G401 (cell line): ENCODE measurements at places on chromosomes 7 and 10.
A peak's percentile ranks its signal among the peaks of the same experiment; 100 is the strongest.

DNA sequence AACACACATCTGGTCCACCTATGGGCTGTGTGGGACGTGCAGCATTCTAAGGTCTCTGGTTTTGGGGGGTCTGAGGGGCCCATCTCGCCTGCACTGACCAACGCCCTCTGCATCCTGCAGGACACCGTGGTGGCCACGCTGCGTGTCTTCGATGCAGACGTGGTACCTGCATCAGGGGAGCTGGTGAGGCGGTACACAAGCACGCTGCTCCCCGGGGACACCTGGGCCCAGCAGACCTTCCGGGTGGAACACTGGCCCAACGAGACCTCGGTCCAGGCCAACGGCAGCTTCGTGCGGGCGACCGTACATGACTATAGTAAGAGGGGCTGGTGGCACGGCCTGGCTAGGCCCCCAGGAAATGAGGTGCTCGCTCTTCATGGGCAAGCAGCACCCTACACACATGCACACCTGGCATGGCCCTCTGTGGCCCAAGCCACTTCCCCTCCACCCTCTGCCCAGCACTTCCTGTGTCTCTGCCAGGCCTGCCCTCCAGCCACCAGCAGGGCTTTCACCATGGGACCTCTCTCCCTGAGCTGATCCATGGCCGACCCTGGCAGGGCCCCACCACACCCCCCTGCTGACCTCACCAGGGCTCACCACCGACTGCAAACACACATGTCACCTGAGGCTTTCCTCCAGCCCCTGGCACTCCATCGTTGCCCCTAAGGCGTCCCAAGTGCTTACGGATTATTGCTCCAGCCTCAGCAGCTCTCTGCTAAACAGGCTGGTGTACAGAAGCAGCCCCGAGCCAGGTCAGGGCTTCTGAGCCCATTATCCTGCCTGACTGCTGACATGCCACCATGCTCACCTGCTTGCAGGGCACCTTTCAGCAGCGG is 29.6 kb downstream of the RET start:
- DNase-seq, result no peak

- DNase-seq, result no peak
Measured at GRCh38 chr10:106626371-106626770, 538.1 kb downstream of the SORCS1 start.

DNA sequence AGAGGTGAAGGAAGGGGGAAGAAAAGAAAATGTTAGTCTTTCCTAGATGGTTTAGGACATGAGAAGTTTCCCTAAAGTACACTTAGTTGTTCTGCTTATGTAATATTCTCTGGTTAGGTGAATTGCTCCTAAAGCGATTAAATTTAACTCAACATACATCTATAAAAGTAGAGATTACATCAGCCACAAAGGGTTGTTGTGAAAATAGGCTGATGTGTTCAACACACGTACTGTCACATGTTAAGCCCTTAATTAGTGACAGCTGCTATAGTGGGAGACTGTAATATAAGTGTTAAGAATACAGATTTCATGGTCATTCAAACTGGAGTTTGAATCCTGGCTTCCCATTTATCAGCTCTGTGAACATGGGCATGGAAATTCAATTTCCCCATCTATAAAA is 12.8 kb downstream of the HECTD2 start:
- no peak for DNase-seq

GRCh38 chr7:100158229-100159098 is at the start of gene TRAPPC14:
Gene TRAPPC14 (minus strand): TSS chr7:100158723. CDS start chr7:100158499, 224 bp downstream.
- DNase-seq, result peak; percentile 85

DNA sequence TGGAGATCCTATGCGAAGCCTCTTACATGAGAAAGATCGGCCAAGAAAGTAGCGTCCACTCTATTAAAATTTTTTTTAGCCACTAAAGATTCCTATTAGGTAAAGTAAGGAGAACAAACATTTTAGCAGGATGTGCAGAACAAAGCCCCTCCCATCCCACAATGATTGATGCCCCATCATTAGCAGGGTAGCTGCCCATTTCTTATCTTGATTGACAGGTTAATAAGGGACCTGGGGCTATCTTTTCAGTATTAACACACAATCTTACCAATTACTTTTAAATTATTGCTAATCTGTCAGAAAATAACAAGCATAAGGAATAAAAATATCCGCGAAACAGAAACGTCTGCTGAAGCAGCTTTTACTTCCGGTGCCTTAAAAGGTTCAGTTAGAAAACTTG is 5.1 kb downstream of the FZD8 start:
- no peak for DNase-seq

DNA sequence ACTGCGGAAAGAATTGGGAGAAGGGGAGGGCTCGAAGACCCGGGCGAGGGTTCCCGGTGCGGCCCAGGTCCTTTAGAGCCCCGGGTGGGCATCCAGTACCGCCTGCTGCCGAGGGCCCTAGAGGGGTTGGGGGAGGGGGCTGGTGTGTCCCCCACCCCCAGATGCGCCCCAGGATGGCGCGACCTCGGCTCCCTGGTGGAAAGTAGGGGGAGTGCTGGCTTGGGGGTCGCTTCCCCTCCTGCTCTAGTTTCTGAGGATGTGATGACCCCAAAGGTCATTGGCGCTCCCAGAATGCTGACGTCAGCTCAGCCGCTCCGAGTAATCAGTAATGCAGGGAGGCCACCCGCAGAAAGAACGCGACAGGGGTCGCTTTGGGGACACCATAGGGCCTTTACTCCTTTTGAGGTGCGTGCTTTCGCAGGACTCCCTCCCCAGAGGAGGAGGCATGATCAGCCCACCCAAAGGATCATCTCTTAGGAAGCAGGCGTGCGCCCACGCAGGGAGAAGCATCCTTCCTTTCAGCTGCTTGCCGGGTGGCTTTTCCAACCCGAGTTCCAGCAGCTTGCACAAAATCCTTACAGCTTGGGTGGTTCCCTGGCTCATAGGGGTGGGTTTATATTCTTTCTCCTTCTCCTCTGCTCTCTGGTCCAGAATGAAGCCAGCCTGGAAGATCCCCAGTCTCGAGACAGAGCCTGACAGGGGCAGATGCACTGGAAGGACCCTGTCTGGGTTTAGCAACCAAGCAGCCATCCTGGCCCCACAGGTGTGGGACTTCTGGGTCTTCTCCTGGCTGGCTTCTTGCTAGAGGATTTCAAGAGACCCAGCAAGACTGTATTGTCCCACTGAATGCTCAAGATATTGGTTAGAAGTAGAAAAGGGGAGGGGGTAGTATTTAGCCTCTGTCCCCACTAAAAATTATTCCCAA is 1.3 kb upstream of the PRKAG2 start:
- DNase-seq, result no peak

- DNase-seq, result no peak
Measured at GRCh38 chr7:30915005-30915601, 3.5 kb downstream of the AQP1 start.
